Fibroblast of lung (primary cell): ENCODE measurements at places on chromosomes 6 and 20.

DNA sequence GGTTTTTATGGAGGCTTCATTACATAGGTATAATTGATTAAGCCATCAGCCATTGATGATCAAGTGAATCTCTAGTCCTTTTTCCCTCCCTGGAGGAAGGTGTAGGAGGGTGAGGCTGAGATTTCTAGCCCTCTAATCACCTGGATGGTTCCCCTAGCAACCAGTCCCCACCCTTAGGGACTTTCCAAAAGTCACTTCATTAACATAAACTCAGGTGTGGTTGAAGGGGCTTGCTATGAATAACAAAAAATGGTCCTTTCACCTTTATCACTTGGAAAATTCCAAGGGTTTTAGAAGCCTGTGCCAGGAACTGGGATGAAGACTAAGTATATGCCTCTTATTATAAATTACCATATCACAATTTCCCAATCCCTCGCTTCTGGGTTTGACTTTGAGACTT lies 40.4 kb downstream of the SMPDL3A start:
- DNase-seq = no peak

DNA sequence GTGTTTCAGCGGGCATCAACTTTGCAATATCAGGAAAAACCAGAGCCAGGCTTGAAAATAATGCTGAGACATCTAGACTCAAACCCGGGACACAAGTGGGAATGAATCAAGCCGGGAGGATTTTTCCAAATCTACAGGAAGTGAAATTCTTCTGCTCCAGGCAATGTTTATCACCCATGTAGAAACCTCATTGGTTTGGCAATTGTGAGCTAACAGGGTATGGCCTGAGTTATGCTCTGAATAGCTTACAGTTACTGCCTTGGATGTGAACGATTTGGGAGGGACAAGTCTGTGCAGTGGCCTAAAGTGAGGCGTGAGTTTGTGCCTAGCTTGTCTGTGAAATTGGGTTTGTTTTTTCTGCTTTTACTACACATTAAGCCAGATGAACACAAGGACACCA lies 87.4 kb downstream of the PCSK2 start:
- no peak for DNase-seq

DNA sequence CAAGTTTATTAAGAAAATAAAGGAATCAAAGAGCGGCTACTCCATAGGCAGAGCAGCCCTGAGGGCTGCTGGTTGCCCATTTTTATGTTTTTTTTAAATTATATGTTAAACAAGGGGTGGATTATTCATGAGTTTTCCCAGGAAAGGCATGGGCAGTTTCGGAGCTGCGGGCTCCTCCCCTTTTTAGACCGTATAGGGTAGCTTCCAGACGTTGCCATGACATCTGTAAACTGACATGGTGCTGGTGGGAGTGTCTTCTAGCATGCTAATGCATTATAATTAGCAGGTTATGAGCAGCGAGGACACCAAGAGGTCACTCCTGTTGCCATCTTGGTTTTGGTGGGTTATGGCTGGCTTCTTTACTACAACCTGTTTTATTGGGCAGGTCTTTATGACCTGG lies 301.8 kb downstream of the TFAP2C start:
- no peak for DNase-seq

- no peak for DNase-seq
Measured at GRCh38 chr20:5260889-5261288, 55.9 kb downstream of the PROKR2 start.

GRCh38 chr6:25316626-25317025 lies 37.5 kb downstream of the CARMIL1 start:
- DNase-seq = no peak

GRCh38 chr6:78561015-78561414 lies 306.3 kb upstream of the IRAK1BP1 start:
- peak; percentile 43 for DNase-seq

GRCh38 chr6:139219271-139219729 lies 72.5 kb downstream of the TXLNB start:
- peak; percentile 95 for DNase-seq

- no peak for DNase-seq
Measured at GRCh38 chr6:81906709-81907204, 154.3 kb upstream of the TENT5A start.

DNA sequence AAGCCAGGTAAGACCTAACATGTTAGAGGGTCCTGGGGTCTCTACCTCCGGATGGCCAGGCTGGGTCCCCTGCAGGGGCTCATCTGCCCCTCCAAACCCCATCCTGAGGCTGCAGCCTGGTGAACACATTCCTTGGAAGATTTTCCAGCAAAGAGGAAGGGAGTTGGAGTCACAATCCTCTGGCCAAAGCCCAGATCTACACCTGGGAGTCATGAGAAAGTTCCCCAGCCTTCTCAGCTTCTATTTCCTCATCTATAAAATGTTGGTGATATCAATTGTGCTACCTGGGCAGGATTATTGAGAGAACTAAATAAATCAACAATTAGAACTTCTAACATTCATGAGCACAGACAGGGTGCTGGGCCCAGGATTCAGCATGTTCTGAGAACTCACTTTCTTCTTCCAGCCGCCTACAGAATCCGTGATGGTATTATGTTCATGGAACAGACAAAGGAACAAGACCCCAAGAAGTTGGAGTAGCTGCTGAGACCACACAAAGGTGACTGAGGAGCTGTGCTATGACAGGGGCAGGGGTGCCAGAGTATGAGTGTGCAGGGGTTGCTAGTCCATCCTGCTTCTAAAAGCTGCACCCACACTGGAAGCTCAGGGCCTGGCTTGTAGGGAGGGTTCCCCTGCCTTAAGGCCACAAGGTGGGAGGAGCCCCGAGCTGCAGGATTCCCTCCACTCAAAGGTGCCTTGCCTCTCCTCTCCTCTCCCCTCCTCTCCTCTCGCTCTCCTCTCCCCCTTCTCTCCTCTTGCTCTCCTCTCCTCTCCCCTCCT lies 68.9 kb downstream of the BMP7 start:
- DNase-seq = no peak

- DNase-seq = peak; percentile 83
Measured at GRCh38 chr6:98845211-98846020, 11.0 kb downstream of the POU3F2 start.

DNA sequence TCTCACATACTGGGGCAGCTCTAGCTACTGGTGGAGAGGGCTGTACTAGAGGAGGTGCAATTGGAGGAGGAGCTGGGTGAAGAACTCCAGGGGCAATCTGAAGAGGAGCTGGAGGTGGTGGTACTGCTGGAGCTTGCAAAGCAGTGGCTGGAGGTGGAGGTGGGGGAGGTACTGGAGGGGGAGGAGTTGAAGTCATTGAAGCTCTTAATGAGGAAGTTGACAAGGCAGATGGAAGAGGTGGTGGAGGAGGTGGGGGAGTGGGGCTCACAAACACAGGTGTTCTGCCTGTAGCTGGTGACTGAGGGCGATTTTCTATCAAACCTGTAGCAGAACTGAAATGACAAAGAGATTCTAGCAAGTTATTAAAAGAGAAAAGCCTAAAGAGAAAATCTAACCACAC lies 77.6 kb downstream of the WASF1 start:
- no peak for DNase-seq

- DNase-seq = no peak
Measured at GRCh38 chr6:90533615-90534336, 53.1 kb downstream of the MAP3K7 start.

- peak; percentile 40 for DNase-seq
Measured at GRCh38 chr20:50478162-50478990, 31.8 kb upstream of the PTPN1 start.

- no peak for DNase-seq
Measured at GRCh38 chr6:66638099-66638498, 931.1 kb upstream of the EYS start.

DNA sequence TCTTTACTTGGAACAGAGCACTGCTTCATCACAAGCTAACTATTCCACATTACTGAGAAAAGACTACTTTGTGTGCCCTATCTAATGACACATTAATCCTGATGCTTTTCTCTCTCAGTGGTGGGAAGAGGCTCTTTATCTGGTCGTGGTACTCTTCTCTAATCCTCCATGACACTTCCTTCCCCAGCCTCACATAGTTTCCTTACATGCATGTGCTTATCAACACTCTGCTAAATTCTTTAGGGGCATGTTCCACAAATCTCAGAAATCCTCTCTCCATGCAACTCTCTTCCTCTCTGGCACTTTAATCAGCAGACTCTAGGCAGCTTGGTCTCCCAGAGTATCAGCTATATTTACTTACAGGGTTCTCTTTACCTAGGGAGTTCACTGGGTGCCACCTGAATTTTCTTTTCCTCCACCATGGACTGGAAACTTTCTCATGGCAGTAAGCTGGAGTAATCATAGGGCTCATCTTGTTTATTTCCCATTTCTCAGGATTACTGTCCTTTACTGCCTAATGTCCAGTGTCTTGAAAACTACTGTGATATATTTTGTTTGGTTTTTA lies 27.0 kb upstream of the SLC22A2 start:
- no peak for DNase-seq

DNA sequence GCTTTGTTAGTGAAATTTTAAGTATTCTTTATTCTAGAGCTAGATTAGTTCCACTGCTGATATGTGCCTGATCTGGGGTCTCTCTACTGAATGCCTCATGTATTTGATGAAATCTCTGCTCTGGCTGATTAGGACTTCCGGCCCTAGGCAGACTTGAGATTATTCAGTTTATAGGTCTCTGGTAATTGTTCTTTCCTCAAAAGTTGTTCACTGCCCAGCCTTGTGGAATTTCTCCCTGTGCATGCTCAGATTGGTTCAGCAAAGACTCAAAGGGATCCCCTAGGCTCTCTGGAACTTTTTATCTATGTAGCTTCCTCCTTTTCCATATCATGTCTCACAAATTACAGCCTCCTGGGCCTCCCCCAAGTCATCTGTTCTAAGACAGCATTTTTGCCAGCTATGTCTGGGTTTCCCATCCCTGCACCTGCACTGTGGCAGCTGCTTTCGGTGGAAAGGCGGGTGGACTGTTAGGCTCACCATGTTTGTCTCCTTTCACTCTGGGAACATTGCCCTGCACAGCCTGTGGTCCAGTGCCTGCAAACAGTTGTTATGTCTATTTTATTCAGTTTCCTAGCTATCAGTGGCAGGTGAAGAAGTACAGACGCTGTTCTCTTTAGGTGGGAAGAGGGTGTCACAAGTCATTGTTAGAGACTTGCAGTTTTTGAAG lies 73.7 kb downstream of the RPP40 start:
- no peak for DNase-seq

DNA sequence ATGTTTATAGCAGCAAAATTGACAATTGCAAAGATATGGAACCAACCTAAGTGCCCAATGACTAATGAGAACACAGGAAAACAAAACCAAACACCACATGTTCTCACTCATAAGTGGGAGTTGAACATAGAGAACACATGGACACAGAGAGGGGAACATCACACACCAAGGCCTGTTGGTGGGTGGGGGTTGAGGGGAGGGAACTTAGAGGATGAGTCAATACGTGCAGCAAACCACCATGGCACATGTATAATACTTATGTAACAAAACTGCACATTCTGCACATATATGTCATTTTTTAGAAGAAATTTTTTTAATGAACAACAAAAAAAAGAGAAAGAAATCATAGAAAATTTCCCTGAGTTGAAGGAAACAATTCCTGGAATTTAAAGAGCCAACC lies 3.9 kb downstream of the EPM2A start:
- peak; percentile 34 for DNase-seq

- DNase-seq = peak; percentile 36
Measured at GRCh38 chr20:32285621-32286371, 8.3 kb downstream of the KIF3B start.

DNA sequence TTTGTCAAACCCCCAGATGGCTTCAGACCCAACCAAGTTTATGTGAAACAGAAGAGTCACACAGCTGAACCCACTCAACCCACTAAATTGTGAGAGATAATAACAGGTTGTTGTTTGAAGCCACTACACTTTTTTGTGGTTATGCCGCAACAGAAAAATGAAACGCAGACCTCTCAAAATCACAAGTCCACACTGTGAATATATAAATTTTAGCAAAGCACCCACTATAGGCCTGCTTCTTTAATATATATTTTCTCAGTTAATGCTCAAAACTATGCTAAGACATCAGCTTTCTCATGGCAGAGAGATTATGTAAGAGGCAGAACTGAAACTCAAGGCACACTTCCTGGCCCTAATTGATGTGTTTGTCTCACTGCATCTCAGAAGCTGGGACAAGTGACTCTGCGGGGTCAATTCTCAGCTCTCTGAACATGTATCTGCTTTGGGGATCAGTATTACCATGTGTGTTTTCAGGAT lies 27.7 kb downstream of the MAP3K5 start:
- DNase-seq = no peak

- no peak for DNase-seq
Measured at GRCh38 chr6:103081876-103082630, 1688.5 kb downstream of the GRIK2 start.

DNA sequence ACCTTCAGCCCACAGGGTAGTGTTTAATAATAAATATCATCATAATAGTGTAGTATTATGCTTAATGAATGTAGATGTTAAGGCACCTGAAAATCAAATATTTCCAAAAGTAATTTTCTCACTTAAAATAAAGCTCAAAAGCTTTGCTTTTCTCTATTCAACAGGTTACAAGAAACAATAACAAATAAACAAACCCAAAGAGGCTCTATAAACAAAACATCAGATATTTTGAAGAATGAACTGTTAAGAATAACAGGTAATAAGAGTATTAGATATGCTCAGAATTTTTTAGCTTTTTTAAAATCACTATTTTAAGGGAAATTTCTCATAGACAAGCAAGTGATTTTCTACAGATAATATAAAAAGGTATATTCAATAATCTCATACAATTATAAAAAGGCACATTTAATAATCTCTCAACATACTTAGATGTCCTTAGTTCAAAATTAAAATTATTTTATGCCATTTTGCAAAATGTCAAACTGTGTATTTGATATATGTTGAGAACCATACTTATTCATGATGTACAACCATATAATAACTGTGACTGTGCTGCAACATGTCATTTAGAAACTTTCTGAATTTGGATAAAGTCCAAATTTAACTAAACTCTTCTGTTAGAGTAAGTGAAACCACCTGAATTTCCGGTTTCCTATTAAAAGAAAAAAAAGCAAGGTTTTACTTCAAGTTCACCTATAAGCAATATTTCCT lies 35.8 kb downstream of the PHIP start:
- DNase-seq = no peak

- no peak for DNase-seq
Measured at GRCh38 chr20:22974354-22974753, 60.8 kb upstream of the SSTR4 start.

DNA sequence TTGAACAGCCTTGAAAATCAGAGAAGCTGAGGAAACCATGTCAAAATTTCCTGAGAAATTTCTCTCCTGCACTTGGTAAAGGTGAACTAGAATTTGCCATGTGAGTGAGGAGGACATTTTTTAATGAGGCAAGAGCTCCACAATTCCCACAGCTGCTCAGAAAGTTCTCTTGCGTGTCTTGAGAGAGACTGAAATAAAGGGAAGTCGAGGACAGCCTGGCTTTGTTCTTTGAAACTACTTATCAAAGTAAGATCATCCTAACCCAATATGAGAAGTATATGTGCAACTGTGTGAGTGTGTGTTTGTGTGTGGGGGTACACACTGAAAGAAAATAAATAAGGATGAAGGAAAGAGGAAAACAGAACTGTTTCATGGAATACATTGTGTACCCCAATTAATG lies 163.4 kb downstream of the SLC24A3 start:
- DNase-seq = no peak
